ENCODE measurements at places on chromosomes 13 and 19.

- DNase-seq, result no peak
Measured at GRCh38 chr19:35451338-35452096, 3.5 kb downstream of the FFAR2 start.

DNA sequence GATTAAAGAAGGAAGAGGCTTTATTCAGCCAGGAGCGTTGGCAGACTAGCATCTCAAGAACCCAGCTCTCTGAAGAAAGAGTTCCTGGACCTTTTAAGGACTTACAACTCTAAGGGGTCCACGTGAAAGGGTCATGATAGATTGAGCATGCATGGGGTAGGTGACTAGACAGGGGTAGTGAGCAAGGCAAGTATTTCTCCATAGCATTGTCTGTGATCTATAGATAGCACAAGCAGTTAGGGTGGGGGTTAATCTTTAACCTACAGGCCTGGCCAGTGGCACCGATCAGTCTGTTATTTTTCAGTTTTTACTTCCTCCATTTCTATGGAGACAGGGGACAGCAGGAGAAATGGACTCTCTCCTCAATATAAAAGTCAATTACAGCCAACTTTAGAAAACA is 983.7 kb downstream of the SLITRK1 start:
- no peak for DNase-seq

DNA sequence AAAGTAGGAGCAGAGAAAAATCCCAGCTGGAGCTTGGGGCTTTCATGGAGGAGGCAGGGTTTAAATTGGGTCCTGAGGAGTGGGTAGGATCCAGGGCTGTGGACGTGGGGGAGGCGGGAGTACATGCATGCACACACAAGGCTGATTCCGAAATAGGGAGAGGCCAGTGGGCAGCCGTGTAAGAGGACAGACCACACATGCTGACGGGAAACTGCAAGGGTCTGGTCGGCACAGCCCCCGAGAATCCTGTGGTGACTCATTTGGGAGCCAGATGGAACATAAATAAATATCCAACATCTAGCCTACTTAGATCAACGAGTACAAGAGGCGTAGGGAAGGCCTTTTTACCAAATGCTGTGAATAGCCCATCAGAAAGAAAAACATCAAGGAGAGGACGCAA is 216.3 kb upstream of the ZNF507 start:
- no peak for DNase-seq

DNA sequence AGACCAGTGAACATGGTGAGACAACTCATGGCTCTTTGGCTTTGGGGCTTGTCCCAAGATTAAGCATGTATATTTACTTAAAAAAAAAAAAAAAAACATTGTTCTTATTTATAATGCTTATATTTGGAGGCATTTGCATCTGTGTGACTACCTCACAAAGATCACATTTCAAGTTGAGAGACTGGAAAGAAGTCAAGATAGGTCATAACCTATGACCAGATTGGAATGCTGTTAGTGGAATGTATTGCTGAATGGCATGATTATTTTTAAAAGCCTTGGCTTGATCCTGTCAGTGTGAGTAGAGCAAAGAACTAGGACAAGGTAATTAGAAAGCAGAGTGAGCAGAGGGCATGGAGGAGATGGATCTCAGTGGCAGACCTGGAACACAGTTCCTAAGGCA is 214.6 kb downstream of the OXGR1 start:
- no peak for DNase-seq
